ENCODE measurements at places on chromosomes 12 and 14.

- DNase-seq, result no peak
These were observed 121.6 kb downstream of the MGAT4C start for GRCh38 chr12:86134561-86134960.

DNA sequence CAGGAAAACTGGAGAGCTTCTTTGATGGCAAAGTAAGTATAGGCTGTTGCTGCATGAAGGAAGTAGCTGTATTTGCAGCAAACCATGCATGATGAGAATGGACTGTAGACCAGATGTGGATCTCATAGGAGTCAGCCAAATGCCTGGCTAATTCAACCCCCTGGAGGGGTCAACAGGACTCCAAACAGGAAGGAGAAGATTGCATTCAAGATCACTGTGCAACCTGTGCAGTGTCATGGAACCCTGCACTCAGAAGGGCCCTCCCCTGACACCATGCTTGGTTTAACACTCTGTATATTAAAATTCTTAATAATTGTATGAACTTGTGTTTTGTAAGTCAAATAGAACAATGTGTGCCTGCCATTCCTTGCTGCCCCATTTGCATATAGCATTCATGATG, 225.1 kb upstream of the FSCB start:
- no peak for DNase-seq

DNA sequence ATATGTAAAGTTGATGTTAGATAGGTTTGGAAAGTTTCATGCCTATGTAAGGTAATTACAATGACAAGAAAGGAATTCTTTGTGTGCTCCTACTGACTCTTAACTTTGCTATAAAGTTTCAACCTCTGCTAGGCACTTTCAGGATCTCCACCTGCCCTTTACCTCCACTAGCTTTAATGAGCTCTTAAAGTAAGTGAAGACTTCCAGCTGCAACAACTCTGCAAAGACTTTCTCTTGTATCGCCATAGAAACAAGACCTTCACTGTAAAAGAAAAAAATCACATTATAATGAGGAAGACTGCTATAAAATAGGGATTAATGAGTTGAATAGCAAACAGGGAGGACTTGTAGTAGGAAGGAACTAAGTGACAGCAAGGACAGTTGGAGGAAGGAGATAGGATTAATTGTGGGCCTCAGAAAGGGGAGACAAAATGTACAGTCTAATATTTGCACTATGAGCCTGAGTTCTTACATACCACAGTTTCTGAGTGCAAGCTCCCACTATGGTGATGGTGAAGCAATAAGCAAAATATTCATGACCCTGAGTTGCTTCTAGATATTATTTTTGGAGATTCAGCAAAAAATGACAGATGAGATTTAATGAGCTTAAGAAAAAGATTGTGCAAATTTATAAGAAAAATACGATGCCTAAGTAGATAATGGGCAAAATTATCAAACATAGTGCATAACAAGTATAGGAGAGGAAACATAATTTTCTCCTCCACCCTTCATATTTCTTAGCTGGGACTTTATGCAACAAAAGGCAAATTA, 66.7 kb downstream of the DHRS2 start:
- no peak for DNase-seq

DNA sequence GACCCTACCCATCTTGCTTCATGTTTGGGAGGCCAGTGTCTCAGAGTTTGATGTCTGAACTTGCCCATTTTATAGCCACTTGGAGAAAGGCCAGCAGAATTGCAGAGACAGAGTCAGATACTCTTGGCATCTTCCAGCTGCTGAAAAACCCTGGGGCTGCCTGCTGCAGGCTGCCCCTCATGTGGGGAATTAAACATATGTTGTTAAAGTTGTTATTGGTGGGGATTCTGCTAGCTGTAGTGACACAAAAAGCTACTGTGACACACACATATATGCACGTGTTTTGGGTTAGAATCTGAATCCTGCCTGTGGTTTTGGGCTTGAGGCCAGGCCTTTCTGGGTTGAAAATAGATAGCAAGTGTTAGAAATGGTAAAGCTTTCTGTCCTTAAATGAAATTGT, 1288.4 kb downstream of the AACS start:
- DNase-seq, result no peak

GRCh38 chr12:112842441-112842840, 50.9 kb downstream of the RPH3A start:
- no peak for DNase-seq

DNA sequence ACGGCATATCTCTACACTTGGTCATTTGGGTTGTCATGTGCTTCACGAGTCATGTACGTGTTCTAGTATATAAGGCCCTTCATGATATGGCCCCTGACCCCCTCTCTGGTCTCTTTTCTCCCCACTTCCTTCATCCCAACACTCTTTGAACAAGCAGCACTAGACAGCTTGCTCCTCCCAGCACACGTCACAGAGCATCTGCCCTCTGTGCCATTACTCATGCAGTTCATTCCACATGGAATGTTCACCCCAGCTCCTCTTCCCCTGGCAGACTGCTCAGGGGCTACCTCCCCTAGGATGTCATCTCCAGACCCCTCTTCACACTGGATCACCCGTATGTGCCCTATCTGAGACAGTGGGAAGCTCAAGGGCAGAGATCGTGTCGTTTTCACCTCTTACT, 14.1 kb upstream of the LRP1-AS start:
- DNase-seq, result no peak

DNA sequence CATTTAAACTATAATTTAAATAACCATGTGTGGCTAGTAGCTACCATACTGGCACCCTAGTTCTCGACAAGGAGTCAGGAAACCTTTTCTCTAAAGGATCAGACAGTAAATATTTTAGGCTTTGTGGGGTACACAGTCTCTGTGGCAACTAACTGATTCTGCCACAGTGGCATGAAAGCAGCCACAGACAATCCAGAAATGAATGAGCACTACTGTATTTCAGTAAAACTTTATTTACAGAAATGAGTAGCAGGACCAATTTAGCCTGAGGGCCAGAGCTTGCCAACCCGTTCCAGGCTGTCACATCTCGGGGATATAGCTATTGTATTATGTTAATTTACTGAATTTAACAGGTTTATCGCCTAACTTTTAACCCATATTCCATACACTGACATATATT, 278.7 kb downstream of the ITPR2 start:
- DNase-seq, result no peak

DNA sequence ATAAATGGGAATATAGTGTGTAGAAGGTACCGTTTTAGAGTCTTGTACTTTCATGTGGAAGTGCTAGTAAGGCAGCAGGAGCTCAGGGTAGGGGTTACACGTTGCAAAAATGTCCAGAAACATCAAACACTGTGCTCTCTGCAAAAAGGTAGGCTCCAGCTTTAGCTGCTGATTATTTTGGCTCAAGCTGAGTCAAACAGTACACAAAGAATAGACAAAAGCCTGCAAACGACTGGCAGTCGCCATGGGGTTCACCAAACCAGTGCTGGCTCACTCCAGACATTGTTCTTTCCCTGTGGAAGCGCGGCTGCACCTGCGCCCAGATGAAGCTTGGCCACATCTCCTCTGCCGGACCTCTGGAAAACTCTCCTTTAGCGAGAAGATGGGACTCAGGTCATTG, 45.3 kb upstream of the NAA30 start:
- DNase-seq, result no peak

DNA sequence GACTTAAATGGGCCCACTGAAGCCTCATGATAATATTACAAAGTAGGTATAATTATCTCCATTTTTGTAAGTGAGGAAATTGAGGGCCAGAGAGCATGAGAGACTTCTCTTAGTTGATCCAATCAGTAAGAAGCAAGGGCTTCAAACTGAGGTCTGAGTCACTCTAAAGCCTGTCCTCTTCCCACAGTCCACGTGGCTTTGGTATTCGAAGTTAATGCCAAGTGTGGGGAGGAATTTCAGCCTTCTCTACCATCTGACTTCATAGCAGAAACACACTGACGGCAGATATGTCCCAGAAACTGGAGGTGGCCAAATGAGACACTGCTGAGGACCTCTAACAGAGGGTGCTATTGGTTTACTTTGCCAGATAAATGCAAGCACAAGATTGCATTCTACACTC, 114.4 kb upstream of the OVCH1 start:
- DNase-seq, result no peak

- no peak for DNase-seq
These were observed 103.3 kb downstream of the ADCK1 start for GRCh38 chr14:77903221-77903620.

DNA sequence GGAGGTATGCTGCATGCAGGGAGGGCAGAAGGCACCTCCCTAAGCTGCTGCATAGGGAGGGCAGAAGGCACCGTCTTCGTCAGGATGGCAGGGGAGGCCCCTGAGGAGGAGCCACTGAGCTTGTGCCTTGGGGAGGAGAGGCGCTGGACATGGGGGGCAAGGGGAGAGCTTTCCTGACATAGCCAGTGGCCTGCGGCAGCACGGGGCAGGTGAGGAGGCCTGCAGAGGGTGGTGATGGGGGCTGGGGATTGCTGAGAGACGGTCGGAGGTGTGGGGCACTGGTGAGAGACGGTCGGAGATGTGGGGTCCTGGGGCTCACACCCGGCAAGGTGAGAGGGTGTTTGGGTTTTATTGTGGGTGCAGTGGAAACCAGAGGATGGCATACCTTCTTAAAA, 10.4 kb upstream of the BDKRB2 start:
- DNase-seq, result no peak
